Stimulated activated CD8-positive, alpha-beta memory T cell treated with anti-CD3 and anti-CD28 coated beads, Interleukin-15, amount 100 ng/mL, for 48 hours (primary cell): ENCODE measurements at places on chromosomes 3 and 15.

DNA sequence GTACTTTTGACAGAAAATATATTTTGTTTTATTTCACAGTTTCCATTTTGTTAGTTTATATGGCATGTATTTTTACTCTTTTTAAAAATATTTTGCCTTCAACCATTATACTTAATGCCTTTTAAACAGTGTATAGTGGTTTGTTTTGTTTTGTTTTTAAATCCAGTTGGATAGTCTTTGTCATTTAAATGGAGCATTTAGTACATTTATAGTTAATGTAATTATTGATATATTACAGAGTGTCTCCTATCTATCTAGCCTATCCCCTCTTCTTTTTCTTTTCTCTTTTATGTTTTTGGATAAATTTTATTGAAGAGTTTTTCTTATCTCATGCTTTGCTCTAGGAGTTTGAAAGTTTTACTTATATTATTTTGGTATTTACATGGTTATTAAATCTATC lies 3.6 kb downstream of the SAMMSON start:
- DNase-seq, result no peak

- no peak for DNase-seq
Observed at GRCh38 chr3:40627095-40627494, 102.3 kb downstream of the ZNF621 start.

- DNase-seq, result no peak
Observed at GRCh38 chr15:52171807-52172206, 19.4 kb downstream of the GNB5 start.

DNA sequence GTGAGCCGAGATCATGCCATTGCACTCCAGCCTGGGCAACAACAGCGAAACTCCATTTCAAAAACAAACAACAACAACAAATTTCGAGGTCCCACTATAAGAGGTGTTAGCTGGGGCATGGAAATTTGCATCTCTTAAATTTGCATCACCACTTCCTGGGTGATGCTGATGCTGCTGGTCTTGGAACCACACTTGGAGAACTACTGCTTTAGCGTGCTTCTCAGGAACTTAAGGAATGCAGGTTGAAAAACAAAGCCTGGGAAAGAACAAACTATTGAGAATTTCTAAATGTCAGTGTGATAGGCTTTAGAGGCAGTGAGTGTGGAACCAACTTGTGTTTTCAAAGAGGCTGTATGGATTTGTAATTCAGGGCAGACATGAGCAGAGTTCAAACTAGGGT lies 858.4 kb upstream of the ARPP21 start:
- DNase-seq, result no peak

- DNase-seq, result no peak
Observed at GRCh38 chr15:81176291-81176893, 20.3 kb upstream of the IL16 start.

GRCh38 chr3:138203938-138204337 lies 16.8 kb downstream of the ARMC8 start:
- no peak for DNase-seq

- no peak for DNase-seq
Observed at GRCh38 chr15:77350792-77351191, 69.1 kb downstream of the PEAK1 start.

DNA sequence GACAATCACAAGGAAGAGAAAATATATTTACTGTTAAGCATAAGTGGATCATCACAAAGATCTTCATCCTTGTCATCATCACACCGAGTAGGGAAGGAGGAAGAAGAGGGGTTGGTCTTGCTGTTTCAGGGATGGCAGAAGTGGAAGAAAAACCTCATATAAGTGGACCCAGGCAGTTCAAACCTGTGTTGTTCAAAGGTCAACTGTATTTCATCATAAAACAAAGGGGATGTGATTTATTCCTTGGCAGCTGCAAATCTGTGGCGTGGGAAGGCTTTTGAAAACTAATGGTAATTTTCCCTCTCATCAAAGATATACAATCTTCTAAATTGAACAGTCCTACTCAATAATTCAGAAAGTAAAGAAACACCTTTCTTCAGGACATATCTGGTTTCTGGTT lies 129.9 kb upstream of the ABI3BP start:
- no peak for DNase-seq

DNA sequence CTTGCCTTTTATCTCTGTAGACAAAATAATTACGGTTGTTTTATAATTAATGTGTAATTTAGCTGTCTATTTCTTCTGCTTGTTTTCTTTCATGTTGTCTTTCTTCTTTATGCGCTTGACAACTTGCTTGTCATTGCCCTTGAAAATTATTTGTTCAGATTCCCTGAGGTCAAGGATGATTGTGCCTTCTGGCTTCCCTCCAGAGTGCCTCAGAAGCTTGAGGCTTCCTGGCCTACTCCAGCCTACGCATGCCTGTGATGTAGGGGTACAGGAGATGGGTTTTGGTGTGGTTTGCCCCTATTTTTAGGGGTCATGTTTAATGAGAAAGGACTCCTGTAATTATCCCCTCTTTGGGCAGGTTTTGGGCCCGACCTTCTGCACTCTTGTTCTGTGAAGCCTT lies 231.5 kb downstream of the SV2B start:
- DNase-seq, result no peak

DNA sequence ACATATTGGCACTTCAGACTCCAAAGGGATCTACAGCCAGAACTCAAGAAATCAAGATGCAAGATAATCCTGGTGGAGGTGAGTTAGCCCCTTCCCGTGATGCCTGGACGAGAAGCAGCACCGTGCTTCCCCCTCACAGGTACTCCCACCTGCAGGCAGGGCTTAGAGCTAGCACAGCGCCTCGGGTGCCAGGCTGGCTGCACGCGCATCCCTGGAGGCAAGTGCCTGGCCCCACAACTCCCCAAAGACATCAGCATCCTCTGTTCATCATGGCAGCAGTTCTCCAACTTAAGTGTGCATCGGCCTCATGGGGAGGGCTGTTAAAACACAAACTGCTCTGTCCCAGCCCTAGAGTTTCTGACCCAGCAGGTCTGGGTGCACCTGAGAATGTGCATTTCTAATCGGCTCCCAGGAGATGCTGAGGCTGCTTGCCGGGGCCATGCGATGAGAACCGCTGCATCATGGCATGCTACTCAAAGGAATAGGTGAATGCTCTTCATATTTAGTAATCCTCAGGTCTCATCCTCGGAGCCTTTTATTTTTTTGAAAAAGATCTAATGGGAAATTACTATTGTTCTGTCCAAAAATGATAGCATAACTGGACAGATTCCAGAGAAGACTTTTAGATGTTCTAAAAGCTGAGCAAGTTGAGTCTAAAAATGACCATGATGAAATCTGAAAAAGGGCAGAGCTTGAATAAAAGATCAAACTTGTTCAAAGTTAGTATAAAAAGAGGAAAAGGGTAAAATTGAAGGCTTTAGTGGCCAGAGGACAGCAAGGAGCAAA lies 244.2 kb downstream of the ADAMTS17 start:
- DNase-seq, result no peak

- no peak for DNase-seq
Observed at GRCh38 chr15:82570721-82571508, 30.7 kb upstream of the RPS17 start.

GRCh38 chr3:188218603-188219002 lies 64.6 kb downstream of the LPP start:
- DNase-seq, result no peak

GRCh38 chr3:21226086-21226485 lies 524.9 kb downstream of the ZNF385D start:
- DNase-seq, result no peak

DNA sequence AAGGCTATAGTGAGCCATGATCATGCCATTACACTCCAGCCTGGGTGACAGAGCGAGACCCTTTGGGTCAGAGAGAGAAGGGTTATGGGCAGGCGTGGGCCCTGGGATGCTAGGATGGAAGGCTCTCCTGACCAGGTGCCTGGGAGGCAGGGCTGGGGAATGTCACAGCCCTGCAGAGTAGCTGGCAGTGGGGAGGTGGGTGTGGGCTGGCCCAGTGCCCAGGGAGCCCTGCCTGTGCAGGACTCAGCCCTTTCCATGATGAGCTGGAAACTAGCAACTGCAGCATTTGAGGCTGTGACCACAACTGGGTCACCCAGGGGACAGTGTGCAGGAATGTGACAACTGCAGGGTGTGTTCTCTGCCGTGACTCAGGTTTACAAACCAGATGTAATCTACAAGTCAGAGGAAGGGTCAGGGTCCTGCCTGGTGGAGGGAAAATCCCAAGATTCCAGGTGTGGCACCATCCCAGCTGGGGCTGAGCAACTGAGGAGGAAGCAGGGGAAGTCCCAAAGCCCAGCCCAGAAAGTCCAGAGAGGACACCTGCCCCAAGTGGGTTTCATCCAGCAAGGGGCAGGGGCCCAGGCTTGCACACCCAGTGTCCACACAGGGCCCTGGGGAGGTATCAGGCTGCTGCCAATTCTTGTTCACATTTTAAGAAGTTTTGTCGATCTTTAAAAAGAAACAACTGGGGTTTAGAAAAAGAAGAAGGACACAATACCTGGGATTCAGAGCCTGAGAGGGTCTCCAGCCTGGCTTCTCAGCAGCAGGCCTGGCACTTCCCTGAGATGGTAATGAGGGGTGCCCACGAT lies 45.5 kb downstream of the SLC28A1 start:
- DNase-seq, result no peak

DNA sequence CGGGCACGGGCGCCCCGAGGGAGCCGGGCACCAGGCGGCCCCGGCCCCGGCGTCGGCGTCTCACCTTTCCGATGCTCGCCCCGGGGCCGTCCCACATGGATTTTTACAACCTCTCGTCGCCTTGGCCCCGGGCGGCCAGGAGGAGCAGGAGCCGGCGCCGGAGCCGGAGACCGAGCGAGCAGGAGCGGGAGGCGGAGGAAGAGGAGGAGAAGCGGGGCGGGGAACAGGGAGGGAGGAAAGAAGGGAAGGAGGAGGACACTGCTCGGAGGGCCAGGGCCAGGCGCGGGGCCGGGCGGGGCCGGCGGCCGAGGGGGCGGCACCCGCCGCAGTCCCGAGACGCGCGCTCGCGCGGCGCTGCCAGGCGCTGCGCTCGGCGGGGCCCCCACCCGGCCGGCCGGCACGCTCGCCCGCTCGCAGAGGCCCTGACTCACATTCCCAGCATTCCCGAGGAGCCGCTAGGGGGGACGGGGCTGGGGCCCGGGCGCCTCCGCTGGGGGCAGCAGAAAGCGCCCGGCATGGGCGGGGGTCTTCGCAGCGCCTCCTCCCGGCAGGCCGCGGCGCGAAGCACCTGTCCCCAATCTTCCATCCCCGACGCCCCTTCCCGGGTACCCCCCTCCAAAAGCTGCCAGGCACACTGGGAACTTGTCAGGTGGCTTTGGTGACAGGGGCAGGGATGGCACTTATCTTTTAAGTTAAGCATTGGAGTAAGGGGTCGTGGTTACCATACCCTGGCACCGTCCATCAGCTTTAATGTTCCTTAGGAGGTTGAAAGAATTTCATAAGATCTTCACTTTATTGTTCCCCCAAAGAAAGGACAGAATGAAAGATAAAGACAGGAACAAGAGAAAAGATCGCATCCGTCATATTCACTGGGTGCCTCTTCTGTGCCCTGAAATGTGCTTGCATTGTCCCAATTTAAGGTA lies at the start of gene ERC2:
ERC2 (minus strand) TSS at position 284 of the 923 bp plus-strand sequence.
- no peak for DNase-seq

DNA sequence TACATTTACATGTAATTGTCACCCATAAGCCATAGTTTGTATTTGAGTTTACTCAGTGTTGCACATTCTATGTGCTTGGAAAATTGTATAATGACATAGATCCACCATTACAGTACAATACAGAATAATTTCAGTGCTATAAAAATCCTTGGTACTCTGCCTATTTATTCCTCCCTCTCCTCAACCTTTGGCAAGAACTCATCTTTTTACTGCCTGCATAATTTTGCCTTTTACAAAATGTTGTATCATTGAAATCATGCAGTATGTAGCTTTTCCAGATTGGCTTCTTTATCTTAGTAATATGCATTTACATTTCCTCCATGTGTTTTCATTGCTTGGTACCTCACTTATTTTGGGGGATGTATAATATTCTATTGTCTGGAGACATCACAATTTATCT lies 786.9 kb upstream of the SEMA6D start:
- DNase-seq, result no peak

GRCh38 chr3:65777050-65777449 lies 261.7 kb downstream of the MAGI1 start:
- DNase-seq, result no peak

DNA sequence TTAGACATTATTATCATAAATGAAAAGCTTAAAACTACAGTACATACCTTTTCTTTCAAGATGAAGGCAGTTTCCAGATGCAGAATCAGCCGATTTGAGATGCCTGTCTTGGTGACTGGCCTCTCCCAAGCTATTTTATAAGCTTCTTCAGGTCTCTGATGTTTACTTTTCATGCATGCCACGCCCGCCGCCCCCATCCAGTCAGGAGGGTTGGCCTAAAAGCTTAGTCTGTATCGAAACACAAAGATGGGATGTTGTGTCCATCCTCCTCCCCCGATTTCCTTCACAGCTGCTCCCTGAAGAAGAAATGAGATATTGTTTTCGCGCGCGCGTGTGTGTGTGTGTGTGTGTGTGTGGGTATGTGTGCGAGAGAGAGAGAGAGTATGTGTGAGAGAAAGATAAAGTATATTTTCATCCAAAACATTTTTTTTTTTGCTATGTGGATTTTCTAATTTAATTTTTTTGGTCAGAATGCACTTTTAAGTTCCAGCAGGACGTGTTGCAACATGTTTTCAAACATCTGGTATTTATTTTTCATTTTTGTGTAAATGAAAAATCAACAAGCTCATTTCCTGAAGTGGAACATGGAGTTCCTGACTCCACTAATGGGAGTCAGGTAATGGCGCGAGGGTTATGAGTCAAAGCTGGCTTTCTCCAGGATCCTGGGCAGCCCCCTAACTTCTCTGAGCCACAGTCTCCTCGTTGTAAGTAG lies at the start of gene APOD:
APOD (minus strand) TSS at position 110 of the 712 bp plus-strand sequence. CDS start 4,479 bp downstream, outside the sequence.
- DNase-seq, result no peak

- no peak for DNase-seq
Observed at GRCh38 chr15:86735247-86736040, 655.8 kb downstream of the AGBL1 start.

GRCh38 chr3:188683032-188683521 lies 488.7 kb upstream of the TPRG1 start:
- peak; percentile 42 for DNase-seq

GRCh38 chr15:64809649-64810496 lies 15.6 kb downstream of the PIF1 start:
- DNase-seq, result peak; percentile 36

- DNase-seq, result no peak
Observed at GRCh38 chr3:142808103-142808917, 80.6 kb downstream of the PCOLCE2 start.

DNA sequence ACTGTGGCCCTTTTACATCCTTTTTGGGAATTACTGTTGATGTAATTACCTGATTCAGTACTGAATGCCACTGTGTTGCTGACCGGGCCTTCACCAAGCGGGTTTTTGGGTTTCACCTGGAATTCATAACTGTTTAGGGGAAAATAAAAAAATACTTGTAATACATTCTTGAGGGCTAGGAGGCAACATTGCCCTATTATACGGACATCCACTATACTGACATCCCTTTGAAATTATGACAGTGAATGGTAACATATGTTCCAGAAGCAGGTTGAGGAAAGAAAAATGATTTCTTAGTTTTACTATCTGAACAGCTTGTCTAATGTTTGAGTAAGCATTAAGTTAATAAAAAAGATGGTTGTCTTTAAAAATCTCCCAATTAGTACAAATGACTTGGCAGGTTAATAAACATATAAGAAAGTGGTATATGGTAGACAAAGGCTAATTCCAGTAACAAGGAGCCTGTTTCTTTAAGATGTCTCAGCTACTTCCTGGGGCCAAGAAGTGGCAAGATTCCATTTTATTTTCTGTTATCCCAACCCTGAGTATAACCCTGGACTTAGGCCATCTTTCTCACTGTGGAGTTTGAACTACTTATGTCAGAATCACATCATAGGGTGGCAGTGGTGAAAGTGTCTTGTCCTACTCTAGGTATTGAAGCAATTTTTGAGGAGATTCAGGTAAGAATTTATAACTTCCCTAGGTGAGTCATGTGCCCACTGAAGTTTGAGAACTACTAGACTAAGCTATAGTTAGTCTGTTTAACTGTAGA lies 45.5 kb downstream of the TFG start:
- no peak for DNase-seq

GRCh38 chr3:99945328-99945995 lies 127.8 kb downstream of the CMSS1 start:
- no peak for DNase-seq
